ENCODE measurements at places on chromosomes 1 and 21.

- DNase-seq, result no peak
Observed at GRCh38 chr1:105005594-105006195, 1256.0 kb downstream of the AMY1C start.

GRCh38 chr1:195733826-195734225, 874.4 kb downstream of the KCNT2 start:
- no peak for DNase-seq

DNA sequence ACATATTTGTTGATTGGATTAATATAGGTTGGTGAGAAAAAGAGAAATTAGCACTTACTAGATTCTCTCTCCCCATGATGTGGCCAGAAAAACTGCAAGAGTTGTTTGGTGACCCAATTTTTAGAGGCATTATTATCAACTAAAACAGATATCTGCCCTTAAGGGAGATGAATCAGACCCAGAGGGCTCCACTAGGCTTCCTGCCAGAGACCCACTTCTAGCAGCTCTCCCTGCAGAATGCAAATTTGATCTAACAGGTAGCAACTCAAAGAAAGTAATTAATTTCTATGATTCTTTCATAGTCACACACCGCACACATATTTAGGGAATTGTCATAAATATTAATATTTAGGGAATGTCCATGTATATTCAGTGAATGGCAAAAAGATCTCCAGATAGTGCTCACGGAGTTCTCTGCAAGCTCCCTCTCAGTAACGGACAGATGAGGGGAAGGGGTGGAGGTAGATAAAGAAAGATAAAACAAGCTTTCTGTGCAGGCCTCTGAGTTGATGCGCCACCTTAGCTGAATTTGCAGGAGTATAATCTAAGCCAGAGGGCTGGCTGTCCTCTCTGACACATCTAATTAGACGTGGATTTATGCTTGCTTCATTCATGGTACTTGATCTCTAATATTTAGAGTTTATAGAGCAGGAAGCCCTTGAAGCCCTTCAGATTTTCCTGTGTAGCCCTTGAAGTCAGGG, 84.1 kb upstream of the CCDC190 start:
- DNase-seq, result no peak

DNA sequence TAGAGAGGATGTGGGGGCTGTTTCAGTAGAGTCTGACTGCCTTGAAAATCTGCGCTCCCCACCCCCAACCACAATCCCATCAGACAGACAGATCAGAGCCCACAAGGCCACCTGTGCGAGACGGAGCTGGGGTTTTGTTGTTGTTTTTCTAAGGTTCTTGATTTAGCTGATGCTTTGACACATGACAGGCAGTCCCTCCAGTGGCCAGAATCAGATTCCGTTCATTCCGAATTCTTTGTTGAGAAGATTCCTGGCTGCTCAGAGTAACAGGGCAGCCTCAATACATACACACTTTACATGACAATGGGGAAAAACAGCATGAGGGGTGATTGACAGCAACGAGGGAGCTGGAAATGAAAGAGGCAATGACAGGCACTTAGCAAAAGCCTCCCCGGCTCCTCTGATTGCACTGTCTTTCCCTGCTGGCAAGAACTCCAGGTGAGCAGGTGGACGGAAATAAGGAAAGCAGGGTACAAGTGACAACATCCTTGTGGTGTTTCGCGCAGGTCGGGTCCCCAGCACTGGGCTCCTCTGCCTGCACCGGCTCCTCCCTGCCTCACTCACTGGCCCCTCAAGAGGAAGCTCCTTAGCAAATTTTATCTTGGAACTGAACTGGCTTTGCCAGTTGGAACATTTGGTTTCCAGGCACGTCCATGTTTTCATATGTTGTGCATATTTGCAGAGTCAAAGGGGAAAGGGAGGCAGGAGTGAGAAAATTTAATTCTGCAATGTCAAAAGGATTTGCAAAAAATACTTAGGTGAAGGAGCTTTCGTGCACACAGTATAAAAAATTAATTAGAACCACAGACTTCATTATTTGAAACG, 148.7 kb downstream of the PGBD5 start:
- DNase-seq, result no peak

DNA sequence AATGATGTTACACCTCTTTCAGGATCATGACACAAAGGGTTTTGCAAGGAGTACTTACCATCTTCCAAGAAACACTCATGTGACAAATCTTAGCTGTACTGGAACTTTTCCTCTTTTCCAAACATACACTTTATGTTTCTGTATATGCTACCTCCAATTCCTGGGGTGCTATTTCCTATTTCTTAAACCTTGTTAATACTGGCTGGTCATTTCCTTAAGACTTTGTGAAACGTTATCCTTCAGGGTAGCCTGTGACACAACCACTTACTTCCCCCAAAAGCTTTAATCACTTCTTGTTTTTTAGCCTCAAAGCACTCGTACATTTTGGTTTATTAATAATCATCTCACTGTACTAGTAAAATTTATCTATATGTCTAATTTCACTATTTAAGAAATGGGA, 39.4 kb downstream of the OR10Z1 start:
- no peak for DNase-seq

DNA sequence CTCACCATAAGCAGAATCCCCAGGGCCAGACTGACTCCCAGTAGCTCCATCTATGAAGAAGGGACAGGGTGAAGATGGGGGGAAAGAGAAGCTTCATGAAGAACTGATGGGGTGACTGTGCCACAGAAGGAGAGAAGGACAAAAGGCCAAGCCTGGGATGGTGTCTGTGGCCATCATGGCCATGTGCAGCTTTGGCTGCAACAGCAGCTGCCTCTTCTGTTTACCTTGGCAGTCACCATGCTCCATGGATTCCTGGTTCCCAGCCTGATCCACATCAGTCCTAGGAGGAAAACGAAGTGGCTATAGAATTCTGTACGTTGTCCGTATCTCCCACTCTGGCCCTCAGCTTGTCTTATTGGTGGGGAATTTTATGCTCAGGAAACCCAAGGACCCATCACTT, 12.0 kb downstream of the SEMA6C start:
- DNase-seq, result no peak

DNA sequence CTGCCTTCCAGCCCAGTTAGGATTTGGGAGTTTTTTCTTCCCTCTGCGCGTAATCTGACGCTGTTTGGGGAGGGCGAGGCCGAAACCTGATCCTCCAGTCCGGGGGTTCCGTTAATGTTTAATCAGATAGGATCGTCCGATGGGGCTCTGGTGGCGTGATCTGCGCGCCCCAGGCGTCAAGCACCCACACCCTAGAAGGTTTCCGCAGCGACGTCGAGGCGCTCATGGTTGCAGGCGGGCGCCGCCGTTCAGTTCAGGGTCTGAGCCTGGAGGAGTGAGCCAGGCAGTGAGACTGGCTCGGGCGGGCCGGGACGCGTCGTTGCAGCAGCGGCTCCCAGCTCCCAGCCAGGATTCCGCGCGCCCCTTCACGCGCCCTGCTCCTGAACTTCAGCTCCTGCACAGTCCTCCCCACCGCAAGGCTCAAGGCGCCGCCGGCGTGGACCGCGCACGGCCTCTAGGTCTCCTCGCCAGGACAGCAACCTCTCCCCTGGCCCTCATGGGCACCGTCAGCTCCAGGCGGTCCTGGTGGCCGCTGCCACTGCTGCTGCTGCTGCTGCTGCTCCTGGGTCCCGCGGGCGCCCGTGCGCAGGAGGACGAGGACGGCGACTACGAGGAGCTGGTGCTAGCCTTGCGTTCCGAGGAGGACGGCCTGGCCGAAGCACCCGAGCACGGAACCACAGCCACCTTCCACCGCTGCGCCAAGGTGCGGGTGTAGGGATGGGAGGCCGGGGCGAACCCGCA, at the start of gene PCSK9:
TSS of gene PCSK9 (plus strand) at position 207 of the 741 bp plus-strand sequence. CDS start at position 497, 290 bp downstream.
- no peak for DNase-seq

DNA sequence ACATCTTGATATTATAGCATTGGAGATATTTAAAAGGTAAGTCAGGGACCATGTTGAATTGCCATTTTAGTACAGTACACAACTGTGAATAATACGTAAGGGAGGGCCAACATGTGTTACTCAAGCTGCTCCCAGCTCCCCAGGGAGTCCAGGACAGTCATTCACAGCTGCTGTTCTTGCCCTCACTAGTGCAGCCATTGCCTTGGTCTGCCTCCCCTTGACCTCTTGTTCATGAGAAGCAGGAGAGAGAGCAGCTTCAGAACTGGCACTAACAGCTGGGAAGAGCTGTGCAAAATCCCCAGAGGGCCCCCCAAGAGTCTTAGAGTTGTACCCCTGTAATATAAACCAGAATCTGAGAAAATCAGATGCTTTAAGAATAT, 16.4 kb downstream of the TCEANC2 start:
- DNase-seq, result no peak

GRCh38 chr21:44991538-44992483, 52.0 kb downstream of the SLX9 start:
- DNase-seq, result no peak

DNA sequence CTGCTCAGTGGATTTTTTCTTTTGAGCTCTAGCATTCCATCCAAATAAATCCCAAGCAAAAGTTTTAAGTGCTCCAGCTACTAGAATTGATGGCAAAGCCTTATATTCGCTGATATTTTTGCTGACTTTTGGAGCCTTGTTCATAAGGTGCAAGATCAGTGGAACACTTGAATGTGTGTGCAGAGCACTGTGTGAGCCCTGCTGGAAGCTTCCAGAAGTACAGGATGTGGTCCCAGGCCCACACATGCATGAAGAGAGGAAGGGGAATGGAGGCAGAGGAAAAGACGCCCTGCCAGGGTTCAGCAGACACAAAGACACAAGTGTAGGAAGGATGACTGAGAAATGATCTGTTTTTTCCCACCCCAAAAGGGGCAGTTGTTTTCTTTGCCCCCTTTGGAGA, 169.4 kb downstream of the KCNJ6 start:
- DNase-seq, result no peak

- DNase-seq, result no peak
Observed at GRCh38 chr1:219927956-219928790, at the start of gene SLC30A10. SLC30A10 (minus strand) TSS chr1:219928557; CDS start chr1:219928440, 117 bp downstream.

GRCh38 chr1:53658489-53659230, 80.3 kb downstream of the GLIS1 start:
- DNase-seq, result no peak

DNA sequence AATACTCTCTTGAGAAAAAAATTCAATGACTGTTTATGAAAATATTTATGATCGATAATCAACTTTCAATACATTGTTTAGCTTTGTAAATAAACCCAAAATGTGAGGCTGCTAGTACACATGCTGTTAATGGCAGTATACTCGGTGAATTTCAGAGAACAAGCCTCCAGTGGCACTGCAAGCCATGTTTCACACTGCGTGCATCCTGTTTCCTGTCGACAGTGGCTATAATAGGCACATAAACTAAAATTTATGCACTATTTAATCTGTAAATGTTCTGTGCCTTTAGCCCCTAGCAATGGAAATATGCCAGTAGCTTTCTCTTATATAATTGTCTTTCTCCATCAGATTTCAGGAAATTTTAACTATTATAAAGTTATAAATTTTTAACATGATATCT, 26.3 kb upstream of the RGS18 start:
- DNase-seq, result no peak

GRCh38 chr1:212353181-212353580, 61.5 kb downstream of the PACC1 start:
- no peak for DNase-seq

DNA sequence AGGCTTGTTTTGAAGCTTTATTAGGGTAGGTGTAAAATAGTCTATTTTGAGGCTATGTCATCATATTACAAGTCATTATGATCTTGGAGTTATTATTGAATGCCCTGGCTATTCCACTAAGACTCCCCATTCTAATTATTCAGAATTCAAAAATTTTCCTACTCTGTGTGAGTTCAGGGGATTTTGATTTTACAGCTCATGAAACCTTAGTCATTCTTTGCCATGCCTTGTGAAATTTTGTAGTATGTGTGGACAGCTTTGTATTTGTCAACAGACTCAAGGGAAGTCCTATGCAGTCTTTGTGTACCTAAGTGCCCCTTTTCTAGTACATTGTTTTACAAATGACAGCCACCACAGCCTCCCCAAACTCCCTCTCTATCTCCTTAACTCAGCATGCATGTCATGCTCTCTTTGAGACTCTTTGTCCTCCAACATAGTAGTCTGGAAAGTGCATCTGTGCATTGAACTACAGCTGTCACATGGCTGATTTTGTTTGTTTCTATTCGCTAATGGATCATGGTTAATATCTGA, 28.0 kb downstream of the CD1D start:
- no peak for DNase-seq

DNA sequence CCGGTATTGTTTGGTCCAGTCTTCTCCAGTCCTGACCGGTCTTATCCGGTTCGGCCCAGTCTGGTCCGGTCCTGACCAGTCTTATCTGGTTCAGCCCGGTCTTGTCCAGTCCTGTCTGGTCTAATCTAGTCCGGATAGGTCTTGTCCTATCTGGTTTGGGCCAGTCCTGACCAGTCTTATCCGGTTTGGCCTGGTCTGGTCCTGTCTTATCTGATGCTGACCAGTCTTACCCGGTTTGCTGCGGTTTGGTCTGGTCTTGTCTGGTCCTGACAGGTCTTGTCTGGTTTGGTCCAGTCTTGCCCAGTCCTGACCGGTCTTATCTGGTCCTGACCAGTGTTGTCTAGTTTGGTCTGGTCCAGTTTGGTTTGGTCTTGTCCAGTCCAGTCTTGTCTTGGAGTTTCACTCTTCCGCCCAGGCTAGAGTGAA, 30.1 kb downstream of the DHX9 start:
- DNase-seq, result no peak

GRCh38 chr1:36155408-36156328, at the start of gene MAP7D1:
MAP7D1 (plus strand) TSS chr1:36156160; CDS start chr1:36156418, 258 bp downstream.
- DNase-seq, result peak; percentile 67

- no peak for DNase-seq
Observed at GRCh38 chr1:45895406-45895805, 92.0 kb downstream of the MAST2 start.

- no peak for DNase-seq
Observed at GRCh38 chr1:240936911-240937668, 325.1 kb upstream of the GREM2 start.

GRCh38 chr1:119002028-119002686, 14.0 kb upstream of the TBX15 start:
- no peak for DNase-seq

DNA sequence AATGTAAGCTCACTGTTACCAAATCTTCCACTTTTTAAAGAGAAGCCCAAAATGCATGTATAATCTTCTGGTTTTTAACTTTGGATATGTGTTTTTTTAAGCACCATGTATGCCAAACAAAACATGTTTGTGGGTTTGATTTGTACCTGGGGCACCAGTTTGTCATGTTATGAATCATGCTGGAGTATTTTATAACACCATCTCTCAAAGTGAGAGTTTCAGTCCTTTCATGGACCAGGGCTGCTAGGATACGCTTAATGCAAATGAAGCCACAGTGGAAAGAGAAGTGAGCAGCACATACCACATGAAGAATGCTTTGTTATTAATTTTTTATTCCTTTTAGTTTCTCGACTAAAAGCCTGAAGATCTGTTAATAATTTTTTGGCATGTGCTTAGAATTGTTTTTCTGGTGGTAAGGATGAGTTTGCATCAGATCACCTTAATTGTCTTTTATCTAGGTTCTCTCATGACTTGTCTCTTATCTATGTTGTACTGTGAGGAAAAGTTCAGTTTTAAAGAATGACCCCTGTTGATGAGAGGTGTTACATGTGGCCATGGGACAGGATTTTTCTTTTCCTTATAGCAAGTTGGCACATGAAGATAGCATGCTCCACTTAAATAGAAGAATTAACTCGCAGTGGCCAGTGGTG, 2.0 kb upstream of the RABGAP1L start:
- DNase-seq, result no peak

Measured in stimulated activated CD8-positive, alpha-beta memory T cell treated with anti-CD3 and anti-CD28 coated beads, Interleukin-7, amount 100 ng/mL, for 1 hour (primary cell).